ENCODE measurements at places on chromosomes 16 and 17. TPM values are rescaled to one million over a fixed set of nuclear protein-coding genes. Genes with fewer than 3 reads are reported as not detected.

GRCh38 chr17:67656494-67657203 lies 61.1 kb upstream of the NOL11 start:
- no peak for DNase-seq

DNA sequence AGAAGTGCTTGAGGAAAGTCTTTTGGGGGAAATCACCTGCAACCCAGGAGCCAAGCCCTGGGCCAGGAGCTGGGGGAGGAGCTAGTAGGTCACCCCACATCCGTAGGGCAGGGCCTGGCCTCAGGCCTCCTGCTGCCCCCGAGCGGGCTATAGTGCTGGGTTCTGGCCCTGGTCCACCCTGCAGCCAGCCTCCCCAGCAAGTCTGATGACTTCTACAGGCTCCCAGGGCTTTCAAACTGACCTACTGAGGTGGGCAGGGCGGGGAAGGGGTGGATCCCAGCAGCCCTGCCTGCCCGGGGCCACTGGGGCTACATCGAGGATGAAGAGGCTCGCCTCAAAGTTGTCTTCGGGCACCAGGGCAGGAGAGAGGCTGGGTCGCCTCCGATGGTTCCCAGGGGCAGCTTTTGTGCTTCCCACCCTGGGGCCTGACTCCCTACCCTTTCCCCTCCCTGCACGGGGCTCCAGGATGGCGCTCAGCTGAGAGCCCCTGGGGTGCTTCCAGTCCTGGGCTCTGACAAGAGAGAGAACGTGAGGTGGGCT lies 5.0 kb downstream of the CENPX start:
- DNase-seq: no peak

- DNase-seq: no peak
Observed at GRCh38 chr17:57135026-57135788, 50.2 kb downstream of the AKAP1 start.

DNA sequence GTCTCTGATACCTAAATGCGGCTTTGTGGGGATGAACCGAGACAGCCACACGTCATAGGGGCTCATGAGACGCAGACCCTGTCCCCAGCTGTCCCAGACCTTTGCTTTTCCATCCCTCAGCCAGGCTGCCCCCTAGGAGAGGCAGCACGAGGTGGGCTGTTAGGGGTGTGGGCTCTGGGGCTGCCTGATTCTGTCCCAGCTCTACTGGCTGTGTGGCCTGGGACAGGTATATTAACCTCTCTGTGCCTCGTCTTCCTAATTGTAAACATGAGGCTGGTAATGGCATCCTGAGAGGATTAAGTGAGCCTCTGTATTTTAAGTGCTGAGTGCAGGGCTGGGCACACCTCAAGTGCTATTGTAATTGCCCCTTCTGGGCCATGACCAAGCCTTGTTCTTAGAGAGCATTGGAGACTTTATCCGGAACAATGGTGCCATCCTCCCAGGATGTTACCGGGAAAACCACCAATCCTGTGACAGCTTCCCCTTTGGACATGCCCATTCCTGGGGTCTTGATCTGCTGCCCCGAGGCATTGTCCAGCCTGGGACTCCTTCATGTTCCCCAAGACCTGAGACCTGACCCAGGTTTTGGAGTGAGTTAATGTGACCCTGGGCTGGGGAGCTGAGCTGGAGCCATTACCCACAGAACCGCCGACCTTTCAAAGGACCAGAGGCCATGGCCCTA lies 5.1 kb downstream of the ADGRG1 start:
- no peak for DNase-seq

GRCh38 chr16:2053211-2053610 lies 5.4 kb downstream of the TSC2 start:
- DNase-seq: no peak

CACNG4 gene
- not detected for total RNA-seq

NUPR1 gene
- total RNA-seq: 87.6 TPM

CHST5 gene
- not detected for total RNA-seq

MLYCD gene
- 5.4 TPM for total RNA-seq

SLC35G6 gene
- total RNA-seq: not detected
